ENCODE measurements at places on chromosomes 13 and 19. TPM values are rescaled to one million over a fixed set of nuclear protein-coding genes. Genes with fewer than 3 reads are reported as not detected.

DNA sequence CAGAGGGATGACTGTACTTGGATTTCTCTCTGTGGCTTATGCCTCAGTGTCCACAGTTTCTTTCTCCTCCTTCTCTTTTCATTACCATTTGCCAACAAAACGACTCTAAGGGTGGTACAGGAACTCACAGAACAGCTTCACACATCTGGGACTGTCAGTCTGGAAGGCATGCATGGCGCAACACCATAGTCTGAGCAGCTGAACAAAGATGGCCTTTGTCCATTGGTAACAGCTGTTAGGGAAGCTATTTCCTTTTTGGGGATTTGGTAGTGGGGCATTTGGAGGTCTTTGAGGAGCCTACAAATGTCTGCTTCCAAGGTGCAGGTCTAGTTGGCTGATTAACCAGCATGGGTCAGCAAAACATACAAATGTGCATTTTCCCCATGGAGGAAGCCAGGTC is 81.4 kb upstream of the PCDH8 start:
- no peak for DNase-seq

DNA sequence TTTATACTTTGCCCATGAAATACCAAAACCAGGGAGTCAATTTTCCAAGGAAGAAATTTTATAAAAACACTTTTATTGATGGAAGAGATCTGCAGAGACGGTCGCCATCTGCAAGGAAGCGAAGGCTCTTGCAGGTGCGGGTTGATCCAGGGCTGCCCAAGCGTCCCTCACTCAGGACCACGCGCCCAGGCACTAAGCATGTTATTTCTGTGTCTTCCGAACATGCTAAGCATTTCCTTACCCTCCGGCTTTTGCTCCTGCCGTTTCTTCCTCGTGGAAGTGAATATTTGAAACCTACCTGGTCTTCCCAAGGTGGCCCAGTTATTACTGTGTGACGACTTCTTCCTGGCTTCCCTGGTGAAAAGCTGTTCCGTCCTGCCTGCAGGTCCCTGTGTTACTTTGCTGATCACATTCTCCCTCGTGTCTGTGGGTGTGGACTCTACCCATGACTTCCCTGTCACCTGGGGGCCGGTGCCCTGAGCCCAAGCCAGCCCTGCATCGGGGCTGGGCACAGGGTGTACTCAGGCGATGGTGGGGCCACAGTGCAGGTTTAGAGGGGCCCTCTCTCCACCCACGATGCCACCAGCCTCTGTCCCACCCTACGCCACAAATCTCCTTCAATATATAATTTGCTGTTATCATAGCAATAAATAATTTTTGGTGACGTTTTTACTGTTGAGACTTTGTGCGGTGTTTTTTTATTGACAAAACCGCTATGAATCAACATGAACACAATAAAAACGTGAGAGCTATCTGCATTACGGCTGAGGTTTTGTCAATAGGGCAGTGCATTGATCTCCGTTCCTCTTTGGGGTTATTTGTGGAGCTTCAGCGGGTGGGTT is 119.4 kb downstream of the URI1 start:
- no peak for DNase-seq

- no peak for DNase-seq
Measured at GRCh38 chr13:112755331-112755730, 65.5 kb downstream of the ATP11A start.

- no peak for DNase-seq
Measured at GRCh38 chr19:17549085-17549740, 6.2 kb upstream of the COLGALT1 start.

The LRRC4B gene
- 5.1 TPM for total RNA-seq

The COX7A1 gene
- total RNA-seq, result 43.5 TPM

DNA sequence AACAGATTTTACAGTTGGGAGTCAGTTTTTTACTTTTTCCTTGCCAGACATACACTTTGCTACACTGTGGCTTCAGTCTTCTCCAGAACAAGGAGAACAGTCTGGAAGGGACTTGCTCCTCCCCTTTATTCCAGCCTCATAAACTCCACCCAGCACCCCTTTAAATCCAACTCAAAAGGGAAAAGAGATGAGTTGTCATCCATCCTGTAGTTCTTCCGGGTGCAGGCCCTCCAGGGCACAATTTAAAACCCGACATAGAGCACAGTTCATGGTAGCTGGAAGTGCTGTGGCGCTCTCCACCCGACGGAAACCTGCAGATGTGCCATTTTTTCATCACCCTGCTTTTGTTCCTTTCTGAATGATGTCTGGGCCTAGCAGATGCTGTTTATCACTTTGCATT is 98.9 kb downstream of the ZAR1L start:
- DNase-seq, result no peak

All from skin of body (tissue), 3 donors.